H54 (cell line): ENCODE measurements at places on chromosomes 2 and 18.

DNA sequence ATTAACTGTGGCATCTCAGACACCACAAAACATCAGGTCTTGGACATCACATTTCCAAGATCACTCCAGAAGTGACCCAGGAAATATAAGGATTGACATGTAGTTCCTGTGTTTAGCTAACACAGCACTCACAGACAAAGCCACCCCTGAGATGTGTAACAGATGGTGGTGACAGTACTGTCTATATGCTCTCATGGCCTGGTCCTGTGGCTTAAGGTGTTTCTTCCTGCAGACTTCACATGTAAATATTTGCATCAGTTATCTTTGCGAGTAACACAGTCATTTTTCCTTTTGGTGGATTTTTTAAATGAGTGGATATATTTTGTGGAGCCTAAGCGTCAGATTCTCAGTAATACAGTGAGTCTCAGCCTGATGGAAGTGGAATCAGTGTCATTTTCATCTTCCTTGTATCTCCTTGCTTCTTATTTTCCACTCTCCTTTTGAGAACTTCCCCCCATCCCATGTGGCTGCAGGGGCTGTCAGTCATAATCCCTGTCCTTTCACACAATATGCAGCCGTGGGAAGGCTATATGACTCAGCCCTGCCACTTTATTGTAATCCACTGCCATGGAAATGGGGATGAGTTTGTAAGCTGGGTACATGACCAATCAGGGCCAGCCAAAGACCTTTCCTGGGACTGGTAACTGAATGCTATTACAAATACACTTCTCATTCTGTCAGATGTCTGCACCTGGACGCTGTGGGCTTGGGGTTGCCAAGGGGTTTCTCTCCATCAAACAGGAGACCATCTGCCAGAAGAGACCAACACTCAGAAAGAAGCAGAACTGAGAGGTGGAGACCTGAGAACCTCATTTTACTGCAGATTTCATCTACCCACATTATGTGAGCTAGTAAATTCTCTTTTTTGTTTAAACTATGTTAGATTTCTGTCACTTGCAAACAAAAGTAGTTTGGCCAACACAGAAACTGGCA is 74.3 kb downstream of the ICOS start:
- no peak for DNase-seq

DNA sequence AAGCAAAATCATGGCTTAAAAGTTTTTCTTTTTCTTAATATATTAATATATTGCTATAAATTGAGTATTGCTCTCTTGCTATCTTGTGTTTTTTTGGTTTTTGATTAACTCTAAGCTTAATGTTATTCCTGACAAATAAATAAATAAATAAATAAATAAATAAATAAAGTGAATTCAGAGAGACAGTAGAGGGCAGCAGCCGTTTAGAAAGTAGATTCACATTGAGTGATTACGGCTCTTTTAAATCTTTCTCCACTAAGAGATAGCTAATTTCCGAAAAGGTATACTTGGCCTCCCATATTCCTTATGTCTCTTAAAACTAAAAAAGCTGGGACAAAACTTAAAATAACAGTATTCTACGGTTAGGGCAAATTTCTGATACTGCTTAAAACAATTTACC is 34.3 kb downstream of the MSH2 start:
- no peak for DNase-seq

- no peak for DNase-seq
Measured at GRCh38 chr2:12116228-12116750, 369.9 kb downstream of the LPIN1 start.

GRCh38 chr2:131093696-131094462 is 619 bp upstream of the FAM168B start:
- DNase-seq = no peak

GRCh38 chr2:186515376-186515775 is 29.3 kb downstream of the ZC3H15 start:
- no peak for DNase-seq

- DNase-seq = no peak
Measured at GRCh38 chr2:65436824-65437221, 4.4 kb upstream of the SPRED2 start.

- no peak for DNase-seq
Measured at GRCh38 chr2:16649353-16650286, 16.0 kb downstream of the CYRIA start.

GRCh38 chr2:158043181-158043948 is 58.3 kb upstream of the UPP2 start:
- no peak for DNase-seq

DNA sequence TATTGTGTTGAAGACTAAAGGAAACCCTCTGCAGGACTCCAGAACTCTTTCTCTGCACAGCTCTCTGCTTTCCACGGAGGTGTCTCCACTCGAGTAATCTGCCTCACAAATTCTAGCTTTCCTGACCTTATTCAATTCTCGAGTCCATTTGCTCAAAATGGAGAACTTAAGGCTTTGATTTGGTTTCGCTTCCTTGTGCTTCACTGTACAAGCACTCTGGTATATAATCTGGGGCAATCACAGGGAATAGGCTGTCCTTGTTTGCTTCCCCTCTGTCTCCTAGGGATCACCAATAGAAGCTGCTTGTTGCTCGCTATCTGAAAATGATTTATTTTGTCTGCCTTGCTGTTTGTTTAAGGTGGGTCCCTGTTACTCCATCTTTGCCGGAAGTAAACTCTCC is 129.1 kb upstream of the DOCK10 start:
- no peak for DNase-seq

DNA sequence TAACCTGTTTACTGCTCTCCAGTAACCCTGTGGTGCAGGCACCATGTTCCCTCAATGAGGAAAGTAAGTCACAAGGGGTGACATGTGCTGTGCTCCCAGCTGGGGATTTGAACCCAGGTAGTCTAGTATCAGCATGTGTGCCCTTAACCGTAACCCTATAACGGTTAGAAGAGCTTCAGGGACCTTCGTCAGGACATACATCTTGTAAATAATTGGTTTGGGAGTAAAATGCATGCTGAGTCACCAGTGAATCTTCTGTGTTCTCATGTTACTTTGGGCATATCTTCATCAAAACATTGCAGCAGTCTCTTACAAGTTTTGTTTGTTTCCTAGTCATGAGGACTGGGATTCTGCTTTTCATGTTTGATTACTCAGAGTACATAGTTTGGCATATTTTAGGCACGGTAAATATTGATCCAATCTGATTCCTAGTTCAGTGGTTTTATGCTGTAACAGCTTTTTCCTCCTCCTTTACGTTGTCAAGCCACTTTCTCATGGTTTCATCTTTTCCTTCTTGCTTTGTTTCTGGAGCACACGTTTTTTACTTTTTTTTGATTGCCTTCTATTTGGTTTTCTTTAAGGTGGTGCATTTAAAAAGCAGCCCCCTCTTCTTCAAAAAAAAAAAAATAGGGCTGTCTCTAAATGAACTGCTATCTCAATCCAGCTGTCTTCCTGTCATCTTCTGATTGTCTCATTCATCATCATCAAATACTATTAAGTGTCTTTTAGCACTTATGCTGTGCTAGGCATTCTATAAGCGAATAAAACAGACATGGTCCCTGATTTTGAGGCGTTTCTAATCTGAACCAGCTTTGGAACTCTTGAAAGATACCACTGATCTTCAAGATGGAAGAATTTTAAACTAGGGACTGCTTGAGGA is 50.4 kb downstream of the CLIP4 start:
- DNase-seq = no peak

- no peak for DNase-seq
Measured at GRCh38 chr2:45614330-45614729, 3.3 kb upstream of the SRBD1 start.

DNA sequence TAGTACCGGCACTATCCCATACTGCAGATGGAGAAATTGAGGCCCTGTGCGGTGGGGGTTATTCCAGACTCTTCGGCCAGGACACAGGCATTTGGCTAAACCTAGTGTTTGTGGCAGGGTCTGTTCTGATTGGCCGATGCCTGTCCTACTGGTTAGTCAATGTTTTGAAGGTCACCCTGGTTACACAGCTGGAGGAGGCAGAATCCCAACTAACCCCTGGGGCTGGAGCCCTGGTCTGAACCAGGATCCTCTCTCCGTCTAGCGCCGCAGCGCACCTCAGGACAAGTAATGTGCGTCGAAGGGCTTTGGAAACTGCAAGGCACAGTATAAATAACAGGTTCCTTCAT is 19.4 kb downstream of the TEX44 start:
- DNase-seq = peak; percentile 97

DNA sequence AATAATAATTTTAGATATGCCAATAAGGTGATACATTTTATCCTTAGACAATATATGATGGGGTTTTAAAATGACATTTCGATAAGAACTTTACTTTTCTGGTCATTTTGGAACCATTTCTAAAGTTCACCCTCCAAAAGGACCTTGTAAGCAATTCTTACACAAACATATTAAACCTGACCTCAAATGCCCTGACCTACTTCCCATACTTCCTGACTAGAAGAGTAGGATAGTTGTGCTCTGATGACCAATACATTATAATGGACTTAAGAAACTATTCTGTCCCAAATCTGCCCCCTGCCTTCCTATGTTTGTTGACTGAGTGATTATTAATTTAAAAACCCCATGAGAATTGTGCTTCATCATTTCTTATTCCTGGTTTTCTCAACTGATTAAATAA is 24.6 kb downstream of the GCA start:
- DNase-seq = no peak

- DNase-seq = no peak
Measured at GRCh38 chr2:172480301-172481218, 53.2 kb downstream of the ITGA6 start.

GRCh38 chr2:203582468-203582867 is 47.4 kb upstream of the RAPH1 start:
- no peak for DNase-seq

DNA sequence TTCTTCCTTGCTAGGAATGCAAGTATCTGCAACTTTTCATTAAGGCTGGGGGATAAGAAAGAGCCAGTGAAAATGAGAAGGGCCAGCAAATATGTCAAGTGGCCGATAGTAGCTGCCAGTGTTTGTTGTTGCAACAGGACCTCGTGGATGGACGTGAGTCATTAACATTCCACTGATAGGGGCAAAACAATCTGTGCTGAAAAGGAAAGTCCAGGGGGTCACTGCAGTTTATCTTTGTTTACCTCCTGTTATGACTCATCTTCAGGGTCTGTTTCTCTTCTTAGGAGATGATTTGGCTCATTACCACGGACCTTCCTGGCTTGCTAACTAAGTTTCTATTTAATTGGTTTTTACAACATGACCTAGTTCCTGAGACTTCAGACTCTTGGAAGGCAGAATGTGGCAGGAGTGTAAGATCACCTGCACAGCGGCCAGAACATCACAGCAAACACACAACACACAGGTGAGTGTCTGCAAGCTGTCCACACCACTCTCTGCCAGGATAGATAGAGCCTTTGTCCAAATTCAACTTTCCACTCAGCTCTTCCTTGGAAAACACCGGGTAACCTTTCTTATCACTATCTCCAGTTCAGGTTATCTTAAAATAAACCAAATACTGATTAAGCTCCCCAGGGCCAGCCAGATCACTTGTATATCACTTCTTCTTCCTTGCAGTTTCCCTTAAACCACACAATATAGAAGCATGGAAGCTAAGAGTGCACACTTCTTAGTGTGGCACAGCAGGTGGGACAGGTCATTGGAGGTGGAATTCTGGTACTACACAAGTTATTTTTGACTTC is 157.5 kb upstream of the LMAN1 start:
- peak; percentile 40 for DNase-seq

DNA sequence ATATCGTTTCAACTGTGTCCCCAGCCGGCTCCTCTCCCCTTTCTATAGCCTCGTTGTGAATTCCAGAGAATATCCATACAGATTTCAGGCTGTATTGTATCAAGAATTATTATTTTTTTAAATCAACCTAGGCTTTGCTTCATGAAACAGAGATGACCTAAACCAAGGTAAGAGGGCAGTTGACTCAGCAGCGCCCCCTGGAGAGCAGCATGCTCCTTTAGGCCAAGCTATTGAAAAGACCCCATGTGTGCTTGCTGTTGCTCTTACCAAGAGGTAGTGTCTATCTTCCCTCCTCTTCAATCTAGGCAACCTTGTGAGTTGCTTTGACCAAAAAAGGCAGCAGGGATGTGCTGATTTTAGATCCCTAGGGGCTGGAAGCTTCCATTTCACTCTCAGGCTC is 426.7 kb upstream of the SMIM21 start:
- no peak for DNase-seq

GRCh38 chr18:33923980-33924379 is 300.7 kb downstream of the NOL4 start:
- no peak for DNase-seq

- peak; percentile 82 for DNase-seq
Measured at GRCh38 chr2:240435457-240435947, at the start of gene GPC1. Gene GPC1 (plus strand): TSS chr2:240435663. CDS start chr2:240435919, 256 bp downstream.

GRCh38 chr2:75390169-75390568 is 170.6 kb downstream of the EVA1A start:
- no peak for DNase-seq

- DNase-seq = no peak
Measured at GRCh38 chr18:4751523-4751922, 296.4 kb upstream of the DLGAP1 start.

DNA sequence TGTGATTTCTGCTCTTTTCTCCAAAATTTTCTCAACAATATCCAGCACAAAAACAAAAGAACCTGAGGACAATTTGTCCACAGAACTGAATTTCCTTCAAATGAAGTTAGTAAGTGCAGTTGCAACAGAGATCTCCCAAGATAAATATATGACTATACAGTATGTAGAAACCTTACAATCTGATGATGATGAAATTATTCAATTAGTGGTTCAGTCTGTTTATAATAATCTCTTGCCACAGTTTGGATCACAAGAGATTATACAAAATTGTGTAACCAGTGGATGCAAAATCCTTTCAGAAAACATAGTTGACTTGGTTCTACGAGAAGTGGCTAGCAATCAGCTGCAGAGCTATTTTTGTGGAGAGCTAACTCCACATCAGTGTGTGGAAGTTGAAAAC is 68.7 kb downstream of the FSIP2 start:
- DNase-seq = no peak

DNA sequence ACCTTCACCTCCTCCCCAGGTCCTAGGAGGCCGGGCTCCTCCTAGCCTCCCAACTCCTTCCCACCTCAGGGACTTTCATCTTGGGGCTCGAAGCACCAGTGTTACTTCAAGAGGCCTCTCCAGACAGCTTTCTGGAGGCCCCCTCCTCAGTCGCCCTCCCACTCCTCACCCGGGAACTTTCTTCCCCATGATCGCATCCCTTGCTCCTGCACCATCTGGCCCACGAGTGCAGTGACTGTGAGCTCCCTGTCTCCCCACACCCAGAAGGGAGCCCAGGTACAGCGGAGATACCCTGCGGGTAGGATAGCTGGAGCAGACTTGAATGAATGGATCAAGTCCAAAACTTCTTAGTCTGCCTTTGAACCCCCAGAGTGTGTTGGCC is 6.1 kb downstream of the ERFE start:
- DNase-seq = no peak

DNA sequence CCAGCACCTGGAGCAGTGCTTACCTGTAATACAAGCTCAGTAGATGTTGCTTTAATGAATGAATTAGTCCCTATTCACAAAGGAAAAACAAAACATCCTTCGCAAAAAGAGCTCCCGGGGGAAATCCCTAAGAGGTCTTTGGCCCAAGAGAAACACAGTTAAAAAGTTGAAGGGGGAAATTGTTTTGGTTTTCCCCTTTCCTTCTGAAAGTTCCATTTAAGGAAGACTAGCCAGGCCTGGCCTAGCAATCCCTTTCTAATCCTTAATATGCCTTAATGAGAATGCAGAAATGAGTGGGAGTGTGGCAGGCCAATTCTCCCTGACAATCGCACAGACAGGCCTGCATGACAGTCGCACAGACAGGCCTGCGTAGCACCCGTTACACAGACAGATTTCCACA is 33.5 kb upstream of the REL start:
- no peak for DNase-seq
